Right ventricle myocardium superior (tissue), 1 donor: ENCODE measurements at places on chromosomes 16 and 17. TPM values are rescaled to one million over a fixed set of nuclear protein-coding genes. Genes with fewer than 3 reads are reported as not detected.
A peak's percentile ranks its signal among the peaks of the same experiment; 100 is the strongest.

DNA sequence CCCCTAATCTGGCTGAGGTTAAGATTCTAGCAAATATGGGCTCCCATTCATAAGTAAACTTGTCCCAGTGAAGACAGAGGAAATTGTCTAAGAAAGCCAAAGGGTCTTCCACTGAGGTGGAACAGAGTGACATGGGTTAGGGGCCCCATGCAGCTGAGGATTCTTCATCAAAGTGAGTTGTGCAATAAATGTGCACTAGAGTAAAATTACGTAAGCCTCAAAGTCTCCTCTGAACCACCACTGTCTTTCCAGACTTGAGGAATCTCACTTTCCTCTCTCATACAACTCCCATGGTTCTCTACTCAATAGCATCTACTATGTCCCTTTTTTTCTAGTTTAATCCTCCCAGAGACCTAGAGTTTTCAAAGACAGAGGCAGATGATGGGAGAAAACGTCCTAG lies 132.4 kb downstream of the CA10 start:
- no peak for DNase-seq

DNA sequence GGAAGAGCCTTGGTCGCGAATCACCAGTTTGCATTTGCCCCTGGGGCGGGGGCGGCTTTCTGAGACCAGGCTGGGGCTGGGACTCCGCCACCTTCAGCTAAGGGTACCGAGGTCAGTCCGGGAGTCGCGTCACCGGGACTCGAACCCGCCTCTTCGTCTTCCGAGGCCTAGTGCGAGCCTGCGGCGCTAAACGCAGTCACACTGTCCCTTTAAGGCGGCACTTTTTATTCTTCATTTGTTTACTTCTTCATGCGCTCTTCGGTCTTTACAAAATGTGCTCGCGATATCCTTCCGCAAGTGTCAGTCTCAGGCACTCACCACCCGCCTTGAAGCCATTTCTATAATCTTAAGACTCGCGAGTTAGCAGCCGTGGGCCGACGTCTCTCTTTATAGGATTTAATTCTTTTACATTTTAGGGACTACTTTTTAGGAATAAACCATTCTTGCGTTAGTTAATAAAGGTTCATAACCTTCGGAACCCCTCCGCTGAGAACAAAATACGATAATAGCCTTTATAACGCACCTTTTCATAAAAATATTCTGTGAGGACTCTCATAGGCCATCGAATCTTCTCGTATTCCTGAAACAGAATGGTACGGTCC lies 593 bp upstream of the HEXIM1 start:
- peak; percentile 89 for DNase-seq

DNA sequence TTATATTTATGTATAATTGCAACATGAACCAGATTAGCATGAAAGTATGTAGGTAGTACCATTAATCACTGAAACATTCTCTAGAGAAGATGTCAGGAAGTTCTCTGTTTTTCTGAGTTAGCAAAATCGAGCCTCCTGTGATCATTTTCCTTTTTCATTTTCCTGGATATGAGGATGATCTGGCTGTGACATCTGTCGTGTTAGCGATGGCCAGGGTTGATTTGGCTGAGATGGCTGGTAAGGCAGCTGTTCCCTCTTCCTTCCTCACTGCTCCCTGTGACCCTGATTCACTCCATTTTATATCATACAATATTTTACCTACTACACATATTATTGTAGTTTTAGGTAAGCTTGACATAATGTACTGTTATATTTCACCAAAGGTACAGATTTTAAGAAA lies 10.3 kb downstream of the CNTNAP4 start:
- no peak for DNase-seq

DNA sequence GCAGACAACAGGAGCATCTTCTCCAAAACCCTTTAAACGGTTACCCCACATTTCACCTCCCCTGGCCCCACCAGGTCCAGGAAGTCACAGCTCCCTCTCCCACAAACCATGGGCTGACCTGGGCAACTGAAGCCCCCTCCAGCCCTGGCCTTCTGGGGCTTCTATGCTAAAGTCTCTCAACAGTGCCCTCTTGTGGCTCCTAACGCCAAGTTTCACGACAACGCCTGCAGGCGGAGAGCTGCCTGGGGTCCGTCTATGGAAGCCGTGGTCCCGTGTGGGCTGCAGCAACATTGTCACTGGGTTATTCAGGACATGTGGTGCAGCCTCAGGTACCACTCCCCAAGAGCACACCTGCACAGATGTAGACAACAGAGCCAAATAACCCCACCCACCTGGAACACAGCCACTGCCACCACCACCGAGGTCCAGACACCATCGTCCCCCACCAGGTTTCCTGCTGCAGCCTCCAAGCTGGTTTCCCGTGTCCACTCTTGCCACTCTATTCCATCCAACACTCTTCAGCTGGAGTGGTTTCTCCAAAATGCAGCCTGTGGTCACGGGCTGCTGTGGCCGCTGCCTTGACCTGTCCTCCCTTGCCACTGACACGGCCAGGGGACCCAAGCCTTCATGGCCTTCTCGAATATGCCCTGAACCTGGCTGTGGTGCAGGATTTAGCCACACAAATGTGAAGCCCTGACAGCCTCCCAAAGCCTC lies 19.1 kb downstream of the C16orf95 start:
- no peak for DNase-seq

GRCh38 chr16:48907906-48908634 lies 298.1 kb upstream of the N4BP1 start:
- no peak for DNase-seq

- DNase-seq, result no peak
These were observed 16.3 kb upstream of the NKD1 start for GRCh38 chr16:50531901-50532300.

DNA sequence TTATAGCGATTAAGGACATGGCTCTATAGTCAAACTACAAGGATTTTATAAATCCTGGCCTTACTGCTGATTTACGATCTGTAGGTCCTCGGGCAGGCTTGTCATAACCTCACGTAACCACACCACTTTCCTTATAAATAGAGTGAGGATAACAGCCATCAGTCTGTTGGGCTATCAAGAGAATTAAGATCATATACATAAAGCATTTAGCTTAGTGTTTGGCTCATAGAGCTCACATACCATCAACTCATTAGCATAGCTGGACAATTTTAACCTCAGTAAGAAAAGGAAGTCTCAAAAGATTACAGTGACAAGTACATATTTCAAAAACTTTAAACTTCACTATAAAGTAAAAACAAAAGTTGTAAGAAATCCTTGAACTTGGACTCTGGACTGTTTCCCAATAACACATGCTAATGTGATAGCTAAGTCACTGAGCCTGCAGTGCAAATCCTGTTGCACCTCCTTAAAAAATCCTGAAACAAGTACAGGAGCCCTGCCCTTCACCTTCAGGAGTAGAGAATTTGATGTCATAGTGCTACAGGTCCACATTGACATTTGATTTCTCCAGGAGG lies 20.8 kb upstream of the CLEC3A start:
- DNase-seq, result no peak

DNA sequence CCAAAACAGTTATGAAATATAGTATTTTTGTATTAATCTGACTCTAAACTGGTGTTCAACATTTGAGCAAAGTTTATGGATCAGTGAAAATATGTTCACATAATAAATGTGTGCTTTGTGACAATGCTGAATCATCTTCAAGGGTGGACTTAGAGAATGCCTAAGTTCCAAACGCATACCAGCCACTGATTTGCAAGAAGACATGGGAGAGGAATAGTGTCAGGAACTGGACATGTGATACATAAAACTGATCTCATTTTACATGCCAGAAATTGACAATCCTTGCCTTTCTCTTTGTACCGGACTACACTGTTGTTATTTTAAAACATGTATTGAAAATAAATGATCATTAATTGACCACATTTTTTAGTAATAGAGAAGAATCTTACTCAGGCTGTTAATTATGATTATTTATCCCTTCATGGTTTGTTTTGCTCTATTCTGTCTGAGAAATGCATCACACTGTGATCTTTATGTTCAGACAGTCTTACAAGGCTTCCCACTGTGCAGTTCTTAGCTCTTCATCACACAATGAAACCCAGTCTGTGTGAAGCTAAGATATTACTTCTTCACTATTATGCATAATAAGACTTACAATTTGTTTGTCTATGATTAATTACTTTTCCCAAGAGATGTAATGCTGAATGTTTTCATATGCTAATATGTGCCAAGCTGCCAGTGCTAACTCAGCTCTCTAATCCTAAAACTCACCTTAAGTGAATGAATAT lies 1180.6 kb upstream of the CDH8 start:
- DNase-seq, result no peak

GRCh38 chr16:48517493-48517892 lies 92.5 kb downstream of the N4BP1 start:
- DNase-seq, result peak; percentile 4

DNA sequence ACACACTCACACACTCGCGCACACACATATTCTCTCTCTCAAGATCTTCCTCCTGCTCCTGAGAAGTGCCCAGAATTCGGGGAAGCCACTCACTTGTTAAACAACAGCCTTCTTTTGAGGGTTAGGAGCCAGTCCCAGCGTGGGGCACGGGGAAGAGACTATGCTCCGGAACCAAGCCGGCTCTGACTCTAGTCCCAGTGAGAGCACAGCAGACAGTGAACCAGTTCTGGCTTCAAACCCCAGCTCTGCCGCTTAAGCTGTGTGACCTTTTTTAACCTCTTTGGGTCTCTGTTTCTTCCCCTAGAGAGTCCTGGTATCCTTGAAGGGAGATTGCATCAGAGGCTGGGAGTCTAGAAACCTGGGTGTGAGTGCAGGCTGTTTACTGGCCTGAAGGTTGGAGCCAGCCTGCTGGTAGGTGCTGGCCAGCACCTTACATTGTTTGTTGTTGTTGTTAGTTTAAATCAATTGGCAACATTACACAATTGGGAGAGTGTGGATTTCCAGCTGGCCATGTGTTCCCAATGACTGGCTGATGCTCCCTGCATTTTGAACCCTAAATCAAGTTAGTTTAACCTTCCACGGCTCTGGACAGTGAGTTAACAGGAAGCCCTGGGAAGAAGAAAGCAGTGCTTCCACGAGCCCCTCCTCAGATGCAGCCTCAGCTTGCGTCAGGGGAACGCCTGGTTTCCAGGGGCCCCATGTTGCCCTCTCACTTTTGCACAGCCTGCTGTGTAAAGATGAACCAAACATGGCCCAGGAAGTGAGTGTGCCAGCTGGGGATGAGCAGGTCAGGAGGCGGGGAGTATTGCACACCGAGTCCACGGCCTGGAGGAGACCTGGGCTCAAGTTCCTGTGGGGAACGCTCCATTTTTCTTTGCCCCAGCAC lies 71.5 kb downstream of the GAS7 start:
- DNase-seq, result peak; percentile 53

Gene CNTROB
- 8.8 TPM for total RNA-seq

Gene CDRT15L2
- total RNA-seq, result not detected

Gene KRT12
- not detected for total RNA-seq
